ENCODE measurements at places on chromosomes 3 and 15.

DNA sequence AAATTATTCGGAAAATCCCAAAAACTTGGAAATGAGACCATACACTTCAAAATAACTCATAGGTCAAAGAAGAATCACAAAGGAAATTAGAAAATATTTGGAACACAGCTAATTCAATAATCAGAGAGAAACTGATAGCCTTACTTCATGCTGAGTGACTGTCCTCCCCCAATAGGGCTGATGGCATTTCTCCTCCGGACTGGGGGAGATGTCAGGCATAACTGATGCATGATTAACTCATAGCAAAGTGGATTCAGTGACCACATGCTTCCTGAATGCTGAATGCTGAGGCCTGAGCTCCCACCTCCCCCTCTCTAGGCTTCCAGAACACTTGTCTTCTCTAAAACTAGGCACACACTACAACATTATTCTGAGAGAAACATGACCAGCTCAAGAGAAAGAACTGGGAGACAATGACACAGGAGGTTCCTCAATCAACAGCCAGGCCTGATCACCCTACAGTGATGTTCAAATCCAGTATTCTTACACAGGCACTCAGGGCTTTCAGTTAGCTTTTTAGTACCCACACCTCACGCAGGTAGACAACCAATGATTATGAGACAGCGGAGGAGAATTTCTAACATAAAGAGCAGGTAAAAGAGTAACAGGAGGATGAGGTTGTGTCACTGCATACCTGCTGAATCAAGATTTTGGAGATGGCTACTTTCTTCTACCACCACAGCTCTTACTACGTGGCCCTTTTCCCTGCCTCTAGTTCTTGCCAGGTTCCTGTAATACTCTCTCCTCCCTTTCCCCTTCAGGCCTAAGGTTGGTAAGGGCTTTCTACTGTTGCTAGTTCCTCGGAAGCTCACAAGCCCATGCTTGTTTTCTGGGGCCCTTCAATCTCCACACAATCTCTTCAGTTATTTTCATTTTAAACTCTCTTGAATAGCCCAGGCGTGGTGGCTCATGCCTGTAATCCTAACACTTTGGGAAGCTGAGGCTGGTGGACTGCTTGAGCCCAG, 96.1 kb downstream of the FMN1 start:
- ATAC-seq = peak; percentile 23

DNA sequence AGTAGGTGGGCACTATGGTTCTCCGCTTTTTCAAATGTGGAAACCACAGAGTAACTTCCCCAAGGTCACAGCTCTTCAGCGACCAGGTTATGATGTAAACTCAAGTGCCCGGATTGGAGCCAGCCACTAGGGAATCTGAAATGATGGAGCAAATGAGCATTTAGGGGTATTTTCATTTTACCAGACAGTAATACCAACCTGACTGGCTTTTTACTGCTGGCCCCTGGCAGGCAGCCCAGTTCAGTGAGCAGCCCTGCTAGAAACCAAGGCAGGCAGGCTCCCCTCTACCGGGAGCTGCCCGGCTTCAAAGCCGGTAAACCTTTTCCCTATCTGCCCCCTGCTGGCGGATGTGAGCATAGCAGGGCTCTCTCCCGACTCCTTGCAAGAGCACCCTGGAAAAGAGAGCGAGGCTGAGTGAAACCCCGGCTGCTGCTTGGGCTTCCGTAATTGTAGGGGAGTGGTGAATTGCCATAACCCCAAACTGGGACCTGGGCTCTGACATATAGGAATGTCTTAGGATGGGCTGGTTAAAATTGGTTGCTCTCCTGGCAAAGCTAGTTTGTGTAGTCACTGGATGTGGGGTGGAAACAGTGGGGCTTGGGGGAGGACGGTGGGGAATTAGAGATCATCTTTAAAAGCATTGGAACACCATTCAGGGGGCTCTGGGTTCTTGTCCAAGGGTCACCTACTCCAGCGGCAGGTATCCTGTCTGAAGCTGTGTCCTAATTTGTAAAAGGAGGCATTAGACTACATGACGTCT, 98.0 kb upstream of the TNFAIP8L3 start:
- ATAC-seq = peak; percentile 66

DNA sequence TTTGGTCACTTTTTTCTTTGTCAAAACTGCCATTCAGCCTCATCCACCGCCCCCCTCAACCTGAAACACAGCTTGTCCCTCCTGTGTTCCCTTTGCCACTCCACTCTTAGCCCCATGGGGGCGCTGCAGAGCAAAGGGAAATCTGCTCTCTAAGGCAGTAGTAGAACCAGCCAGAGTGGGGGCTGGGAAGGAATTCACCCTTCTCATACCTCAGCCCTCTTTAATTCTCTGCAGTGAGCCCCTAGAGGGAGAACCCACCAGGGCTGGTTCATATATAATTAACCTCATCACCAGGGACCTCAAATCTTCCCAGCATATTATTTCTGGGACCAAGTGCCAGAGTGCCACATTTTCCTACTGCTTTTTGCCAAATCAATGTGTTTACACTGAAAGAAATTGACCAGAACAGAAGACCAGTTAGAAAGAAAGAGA, 2.8 kb upstream of the BCL6 start:
- peak; percentile 62 for ATAC-seq

- ATAC-seq = no peak
Observed at GRCh38 chr3:193921465-193921864, 214.5 kb upstream of the HES1 start.

DNA sequence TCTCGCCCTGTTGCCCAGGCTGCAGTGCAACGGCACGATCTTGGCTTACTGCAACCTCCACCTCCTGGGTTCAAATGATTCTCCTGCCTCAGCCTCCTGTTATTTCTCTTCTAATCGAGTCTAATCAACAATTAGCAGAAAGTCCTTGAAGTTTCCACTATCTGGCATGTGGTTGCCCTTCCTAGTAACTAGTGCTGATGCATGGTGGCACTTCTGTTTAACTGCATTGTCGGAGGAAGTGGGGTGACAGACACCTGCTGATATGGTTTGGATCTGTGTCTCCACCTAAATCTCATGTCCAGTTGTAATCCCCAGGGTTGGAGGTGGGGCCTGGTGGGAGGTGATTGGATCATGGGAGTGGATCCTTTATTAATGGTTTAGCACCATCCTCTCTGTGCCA, 9.2 kb downstream of the CRTAP start:
- ATAC-seq = no peak

DNA sequence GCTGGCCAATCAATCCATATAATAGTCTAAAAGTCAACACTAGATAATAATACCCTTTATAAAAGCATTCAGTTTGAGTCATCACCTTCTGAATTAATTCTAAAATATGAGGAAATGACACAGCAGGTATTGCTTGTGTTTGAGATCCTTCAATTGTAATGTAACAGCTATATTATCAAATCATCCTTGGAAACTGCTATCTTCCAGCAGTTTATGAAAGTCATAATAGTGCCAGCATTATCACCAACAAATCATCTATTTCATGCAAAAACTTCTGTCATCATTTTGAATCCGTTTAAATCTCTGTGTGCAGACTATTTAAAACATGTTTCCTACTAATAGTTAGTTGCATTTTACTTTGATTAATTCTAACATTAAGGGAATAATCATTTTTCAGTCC, 468.7 kb downstream of the CADM2 start:
- no peak for ATAC-seq

GRCh38 chr3:52393959-52394670, 50.8 kb downstream of the SEMA3G start:
- no peak for ATAC-seq

- ATAC-seq = peak; percentile 47
Observed at GRCh38 chr3:17577796-17578520, 164.5 kb downstream of the TBC1D5 start.

- ATAC-seq = no peak
Observed at GRCh38 chr3:158384019-158384418, 187.0 kb upstream of the MLF1 start.

DNA sequence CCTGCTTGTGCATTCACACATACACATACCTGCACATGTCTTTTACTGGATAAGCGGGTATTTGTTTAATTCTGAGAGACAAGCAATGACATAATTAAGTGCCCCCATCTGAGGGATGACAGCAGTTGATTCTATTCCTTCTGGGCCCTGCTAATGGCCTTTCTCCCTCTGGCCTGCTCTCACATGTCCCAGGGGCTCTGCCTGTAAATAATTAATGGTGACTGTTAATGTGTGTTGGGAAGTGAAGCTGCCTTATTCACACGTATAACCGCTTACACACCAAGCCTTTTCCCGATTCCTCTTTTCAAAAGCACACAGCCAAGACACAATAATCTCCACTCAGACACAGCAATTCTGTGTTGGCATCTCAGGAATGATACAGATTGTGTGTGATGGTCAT, 47.8 kb downstream of the LRRK1 start:
- ATAC-seq = no peak

GRCh38 chr3:183158551-183159006, 4.0 kb downstream of the LAMP3 start:
- ATAC-seq = no peak

GRCh38 chr3:30343067-30343831, 263.2 kb upstream of the TGFBR2 start:
- no peak for ATAC-seq

DNA sequence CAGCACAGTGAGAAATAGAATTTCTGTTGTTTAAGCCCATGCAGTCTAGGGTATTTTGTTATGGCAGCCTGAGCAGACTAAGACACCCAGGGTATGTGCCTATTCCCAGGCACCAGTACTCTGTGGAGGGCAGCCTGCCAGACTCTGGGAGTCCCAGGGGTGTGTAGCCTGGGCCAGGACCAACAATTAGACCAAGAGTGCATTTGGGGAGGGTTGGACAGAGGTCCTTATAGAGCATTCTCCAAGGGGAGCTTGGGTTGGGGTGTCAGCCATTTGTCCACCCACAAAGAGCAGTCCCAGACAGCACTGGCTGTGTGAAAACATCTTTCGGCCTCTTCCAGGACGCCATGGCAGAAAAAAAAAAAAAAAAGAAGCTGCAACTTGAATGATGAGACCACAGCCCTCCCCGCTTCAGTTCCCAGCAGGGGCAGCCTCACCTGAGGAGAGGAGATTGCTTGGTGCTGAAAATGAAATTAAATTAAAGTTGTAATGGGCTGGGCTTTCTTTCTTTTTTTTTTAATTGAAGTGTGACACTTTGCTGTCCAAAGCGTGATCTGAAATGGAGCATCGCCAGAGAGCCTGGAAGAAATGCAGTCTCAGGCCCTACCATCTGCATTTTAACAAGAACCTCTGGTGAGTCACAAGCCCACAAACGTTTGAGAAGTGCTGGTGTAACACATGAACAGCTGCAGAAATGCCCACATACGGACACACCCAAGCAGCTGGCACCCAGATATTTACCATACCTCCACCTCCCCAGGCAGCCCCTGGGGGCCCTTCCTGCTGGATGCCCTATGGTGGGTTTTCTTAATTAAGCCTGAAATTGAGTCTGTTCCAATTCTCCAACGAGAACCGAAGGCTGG, 21.3 kb upstream of the CAV3 start:
- no peak for ATAC-seq

DNA sequence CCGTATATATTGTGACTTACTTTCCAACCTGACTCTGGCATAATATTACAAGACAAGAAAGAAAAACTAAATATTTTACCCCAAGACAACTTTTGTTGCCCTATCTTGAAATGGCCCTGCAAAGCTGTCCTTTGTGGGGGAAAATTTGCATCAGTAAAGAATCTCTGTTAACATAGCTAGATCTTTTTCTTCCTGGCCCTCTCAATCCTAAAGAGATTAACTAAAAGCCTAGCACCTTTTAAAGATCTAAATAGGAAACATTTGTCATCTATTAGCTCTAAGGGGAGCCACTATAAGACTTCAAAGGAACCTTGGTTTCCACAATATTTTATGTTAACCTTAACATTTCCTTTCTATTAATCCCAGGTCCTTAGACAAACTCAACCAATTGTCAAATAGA, 199.0 kb upstream of the SLITRK3 start:
- no peak for ATAC-seq

- no peak for ATAC-seq
Observed at GRCh38 chr15:86591994-86592735, 512.5 kb downstream of the AGBL1 start.

GRCh38 chr3:149816986-149817385, 4.0 kb downstream of the RNF13 start:
- ATAC-seq = no peak

GRCh38 chr15:73176598-73176997, 124.3 kb downstream of the NEO1 start:
- ATAC-seq = no peak

DNA sequence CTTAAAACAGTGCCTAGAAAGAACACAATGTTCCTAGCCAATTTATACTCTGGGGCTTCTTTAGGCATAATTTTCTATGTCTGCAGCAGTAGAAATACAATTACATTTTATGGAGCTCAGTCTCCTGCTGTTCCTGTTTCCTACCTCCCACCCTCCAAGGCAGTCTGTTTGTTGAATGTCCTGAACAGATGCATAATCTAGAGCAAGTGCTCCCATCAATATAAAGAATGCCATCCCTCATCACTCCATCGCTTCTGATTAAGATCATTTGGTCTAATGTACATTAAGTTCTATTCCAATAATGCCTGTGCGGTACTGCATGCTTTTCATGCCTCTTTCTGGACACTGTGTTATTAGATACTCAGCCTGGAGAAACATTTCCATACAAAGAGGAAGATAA, 869.8 kb upstream of the CFAP20DC start:
- no peak for ATAC-seq
